ENCODE measurements at places on chromosomes 6 and 20. TPM values are rescaled to one million over a fixed set of nuclear protein-coding genes. Genes with fewer than 3 reads are reported as not detected.

Gene TINAG
- polyA plus RNA-seq: not detected

Gene FABP7
- 164 TPM for polyA plus RNA-seq

Gene CASS4
- polyA plus RNA-seq: not detected

Gene CDH22
- polyA plus RNA-seq: 0.86 TPM

Gene HMGCLL1
- 13.6 TPM for polyA plus RNA-seq

Gene TSHZ2
- polyA plus RNA-seq: 3.8 TPM

Gene PIM1
- polyA plus RNA-seq: 2.8 TPM

Gene SYCP2
- 5.9 TPM for polyA plus RNA-seq

Gene ARMH2
- polyA plus RNA-seq: not detected

Gene BTNL2
- not detected for polyA plus RNA-seq

Gene RNF8
- 49.3 TPM for polyA plus RNA-seq

Gene LRRC73
- 6.4 TPM for polyA plus RNA-seq

Gene ARHGAP40
- polyA plus RNA-seq: not detected

Gene LY86
- polyA plus RNA-seq: not detected

Gene CLDN20
- not detected for polyA plus RNA-seq

Gene SLCO4A1
- polyA plus RNA-seq: 18.2 TPM

Gene PROKR2
- polyA plus RNA-seq: not detected

Gene CCN5
- polyA plus RNA-seq: not detected

Gene PRR18
- polyA plus RNA-seq: 0.15 TPM

Gene VIP
- polyA plus RNA-seq: not detected

Gene CPNE5
- polyA plus RNA-seq: 22.8 TPM

Gene HDGFL1
- polyA plus RNA-seq: not detected

Gene RAET1L
- polyA plus RNA-seq: not detected

Gene TFAP2B
- polyA plus RNA-seq: 0.35 TPM

Gene KCNB1
- polyA plus RNA-seq: 12.3 TPM

Gene APOM
- polyA plus RNA-seq: 2.4 TPM

Gene KCNK16
- not detected for polyA plus RNA-seq

Gene ATAT1
- polyA plus RNA-seq: 18.2 TPM
